Psoas muscle (tissue), 8 donors: ENCODE measurements at places on chromosomes 7 and 10. TPM values are rescaled to one million over a fixed set of nuclear protein-coding genes. Genes with fewer than 3 reads are reported as not detected.
A peak's percentile ranks its signal among the peaks of the same experiment; 100 is the strongest.

DNA sequence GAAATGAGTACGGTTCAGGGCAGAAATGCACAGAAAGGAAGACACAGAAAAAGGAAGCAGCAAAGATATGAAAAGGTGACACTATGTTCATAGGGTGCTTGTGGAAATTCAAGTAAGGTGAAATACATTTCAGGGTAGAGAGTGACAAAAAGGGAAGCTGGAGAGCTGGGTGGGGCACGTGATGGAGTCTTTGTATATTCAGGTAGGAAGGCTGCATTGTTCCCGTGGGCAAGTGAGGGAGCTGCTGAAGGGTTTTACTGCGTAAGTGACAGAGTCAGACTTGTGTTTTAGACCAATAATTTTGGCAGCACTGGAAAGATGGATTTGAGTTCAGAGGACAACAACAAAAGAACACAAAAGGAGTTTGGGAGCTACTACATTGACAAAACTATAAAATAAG, 35.3 kb upstream of the ANK3 start:
- no peak for DNase-seq

DNA sequence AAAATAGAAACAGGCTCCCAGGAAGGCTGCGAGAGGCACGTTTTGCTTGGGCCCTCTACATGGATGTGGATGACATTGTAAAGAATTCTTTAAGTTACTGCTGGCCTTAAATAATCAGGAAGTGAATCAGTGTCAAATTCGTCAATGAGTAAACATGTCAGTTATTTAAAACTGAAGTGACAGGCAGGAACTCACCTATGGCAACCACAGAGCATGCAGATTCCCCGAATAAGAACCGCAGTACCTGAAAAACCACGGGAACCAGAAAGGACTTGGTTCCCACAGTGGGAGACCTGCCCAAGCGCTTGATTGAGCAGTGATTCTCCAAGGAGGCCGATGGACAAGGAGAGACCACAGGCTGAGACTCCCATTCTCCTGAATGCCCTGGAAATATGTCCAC, 351.2 kb upstream of the AKR1E2 start:
- no peak for DNase-seq

- DNase-seq = peak; percentile 50
Observed at GRCh38 chr7:16753932-16754855, 639 bp downstream of the TSPAN13 start.

DNA sequence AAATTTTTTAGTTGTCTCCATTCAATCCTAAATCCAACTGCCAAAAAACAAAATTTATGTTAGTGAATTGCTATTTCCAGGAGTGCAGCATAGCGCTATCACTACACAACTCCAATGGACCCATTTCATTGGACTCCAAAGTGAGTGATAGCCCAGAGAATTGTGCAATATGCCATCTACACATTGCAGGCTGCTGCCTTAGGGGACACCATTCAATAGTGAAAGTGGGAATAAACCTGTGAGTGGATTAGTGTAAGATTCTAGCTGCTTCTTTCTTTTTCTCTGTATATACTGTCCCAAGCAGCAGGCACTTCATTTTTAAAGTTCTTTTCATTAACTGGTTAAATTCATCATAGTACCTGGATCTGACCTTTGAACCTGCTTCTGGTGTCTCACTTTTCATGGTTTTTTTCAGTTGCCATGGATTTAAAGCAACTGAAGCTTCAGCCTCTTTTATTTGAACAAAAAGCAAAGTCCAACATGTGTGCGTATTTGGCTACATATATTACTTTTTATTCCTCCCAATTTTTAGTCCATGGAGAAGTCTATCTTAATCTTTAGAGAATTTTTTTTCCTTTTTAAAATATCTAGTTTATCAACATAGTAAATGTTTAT, 97.3 kb downstream of the DGKB start:
- no peak for DNase-seq

GRCh38 chr10:77456414-77456813, 181.2 kb downstream of the KCNMA1 start:
- no peak for DNase-seq

DNA sequence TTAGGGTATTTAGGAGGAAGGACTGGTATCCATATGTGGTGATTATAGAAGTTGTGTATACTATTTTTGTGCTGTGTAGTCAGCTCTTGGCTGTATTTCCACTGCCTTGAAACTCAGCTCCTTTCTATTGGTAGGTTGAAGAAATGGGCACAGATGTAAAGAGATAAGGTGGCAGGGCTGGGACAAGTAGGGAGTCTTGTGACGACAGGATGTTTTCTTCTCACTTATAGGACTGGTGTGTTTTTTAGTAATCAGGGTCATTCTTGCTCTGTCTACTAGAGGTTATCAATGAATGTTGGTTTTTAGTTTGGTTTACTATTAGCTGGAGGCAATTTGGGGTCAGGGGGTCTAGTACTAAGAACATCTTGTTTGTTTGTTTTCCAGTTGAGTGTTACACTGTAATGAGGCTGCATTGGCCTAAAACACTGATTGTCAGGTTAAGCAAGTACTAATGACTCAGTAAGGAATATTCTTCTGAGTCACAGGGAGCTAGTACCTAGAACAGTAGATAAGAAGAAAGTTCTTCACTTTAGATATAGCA, 11.8 kb downstream of the UBN2 start:
- no peak for DNase-seq

DNA sequence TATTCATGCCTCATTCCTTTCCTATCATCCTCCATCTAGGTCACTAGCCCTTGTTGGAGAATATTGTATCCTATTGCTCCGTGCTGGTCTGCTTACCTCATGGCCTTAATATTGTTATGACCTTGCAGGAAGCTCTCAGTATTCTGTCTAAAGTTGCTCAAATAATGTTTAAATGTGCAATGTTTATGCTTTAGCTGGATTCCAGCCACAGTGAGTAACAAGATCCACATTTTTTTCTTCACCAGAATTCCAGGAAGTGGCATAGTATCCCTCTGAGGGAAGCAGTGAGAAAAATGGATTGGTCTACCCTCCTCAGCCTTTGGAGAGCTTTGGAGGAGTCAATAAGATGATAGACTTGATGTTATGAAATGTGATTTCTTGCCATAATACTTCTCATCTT, 402.6 kb downstream of the NRG3 start:
- DNase-seq = no peak

DNA sequence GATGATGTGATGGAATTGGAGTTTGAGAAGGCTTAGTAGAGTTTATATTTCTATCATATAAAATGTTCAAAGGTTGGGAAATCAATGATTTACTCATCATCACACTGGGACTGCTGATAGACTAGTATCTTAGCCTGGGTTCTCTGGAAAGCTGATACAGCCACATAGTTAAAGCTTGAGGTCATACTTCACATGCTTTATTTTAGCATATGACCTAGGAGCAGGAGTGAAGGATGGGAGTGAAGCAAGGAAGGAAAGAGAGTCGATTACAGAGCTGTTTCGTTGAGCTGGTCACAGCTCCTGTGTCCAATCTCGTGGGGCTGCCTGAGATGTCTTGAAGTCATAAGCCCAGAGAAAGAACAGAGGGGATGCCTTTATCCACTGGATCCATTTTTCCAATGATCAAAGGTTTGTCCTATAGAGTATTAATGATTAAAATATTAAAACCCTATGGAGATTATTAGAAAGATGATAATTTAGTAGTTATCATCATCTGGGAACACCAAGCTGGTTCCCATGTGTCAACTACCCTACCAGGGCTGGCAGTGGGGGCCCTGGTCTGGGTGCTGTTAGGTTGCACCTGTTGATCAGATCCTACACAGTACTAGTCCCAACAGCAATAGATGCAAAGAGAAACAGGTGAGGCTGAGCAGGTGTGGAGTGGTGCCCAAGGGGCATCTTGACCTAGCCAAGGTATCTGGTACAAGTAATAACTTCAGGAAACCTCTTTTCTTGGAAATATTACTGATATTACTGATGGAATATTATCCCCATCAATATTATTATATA, 77.8 kb downstream of the BAMBI start:
- DNase-seq = no peak

DNA sequence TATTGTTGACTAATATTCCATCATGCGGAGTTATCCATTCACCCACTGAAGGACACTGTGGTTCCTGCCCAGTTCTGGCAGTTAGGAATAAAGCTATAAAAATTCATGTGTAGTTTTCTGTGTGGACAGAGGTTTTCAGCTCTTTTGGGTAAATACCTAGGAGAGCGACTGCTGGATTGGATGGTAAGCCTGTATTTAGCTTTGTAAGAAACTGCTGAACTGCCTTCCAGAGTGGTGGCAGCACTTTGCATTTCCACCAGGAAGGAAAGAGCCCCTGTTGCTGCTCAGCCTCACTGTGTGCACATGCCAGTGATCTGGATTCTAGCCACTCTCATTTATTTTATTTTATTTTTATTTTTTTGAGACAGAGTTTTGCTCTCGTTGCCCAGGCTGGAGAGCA, 14.2 kb downstream of the ZNF775 start:
- DNase-seq = no peak

DNA sequence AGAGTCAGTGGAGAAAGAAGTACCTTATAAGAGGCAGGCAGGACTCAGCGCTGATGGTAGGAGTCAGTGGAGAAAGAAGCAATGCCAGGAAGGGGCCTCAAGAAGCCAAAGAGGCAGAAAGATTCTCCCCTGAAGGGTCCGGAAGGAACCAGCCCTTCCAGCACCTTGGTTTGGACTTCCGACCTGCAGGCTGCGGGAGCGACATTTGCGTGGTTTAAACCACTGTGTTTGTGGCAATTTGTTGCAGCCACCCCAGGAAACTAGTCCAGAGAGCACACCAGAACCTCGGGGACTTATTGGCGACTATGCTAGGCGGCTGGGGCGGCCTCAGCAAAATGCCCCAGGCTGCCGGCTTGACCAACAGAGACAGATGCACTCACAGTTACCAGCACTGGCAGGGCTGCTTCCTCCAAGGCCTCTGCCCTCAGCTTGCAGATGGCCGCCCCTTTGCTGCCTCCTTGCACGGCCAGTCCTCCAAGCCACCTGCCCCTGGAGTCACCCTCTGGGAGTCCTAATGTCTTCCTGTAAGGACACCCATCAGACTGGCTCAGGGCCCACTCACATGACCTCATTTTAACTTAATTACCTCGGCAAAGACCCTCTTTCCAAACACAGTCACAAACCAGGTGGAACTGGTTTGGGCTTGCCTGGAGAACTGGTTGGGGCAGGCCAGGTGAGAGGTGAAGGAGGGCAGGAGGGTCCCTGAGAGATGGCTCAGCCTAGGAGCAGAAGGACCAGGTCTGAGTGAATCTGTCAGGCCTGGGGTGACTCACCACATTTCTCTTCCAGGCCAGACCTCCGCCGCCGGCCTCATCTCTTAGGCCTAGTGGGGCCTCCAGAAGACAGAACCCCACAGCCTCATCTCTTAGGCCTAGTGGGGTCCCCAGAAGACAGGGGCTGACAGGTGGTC, 26.1 kb downstream of the CALML3 start:
- peak; percentile 7 for DNase-seq

GRCh38 chr10:31090894-31091607, 59.4 kb upstream of the ZNF438 start:
- DNase-seq = no peak

DNA sequence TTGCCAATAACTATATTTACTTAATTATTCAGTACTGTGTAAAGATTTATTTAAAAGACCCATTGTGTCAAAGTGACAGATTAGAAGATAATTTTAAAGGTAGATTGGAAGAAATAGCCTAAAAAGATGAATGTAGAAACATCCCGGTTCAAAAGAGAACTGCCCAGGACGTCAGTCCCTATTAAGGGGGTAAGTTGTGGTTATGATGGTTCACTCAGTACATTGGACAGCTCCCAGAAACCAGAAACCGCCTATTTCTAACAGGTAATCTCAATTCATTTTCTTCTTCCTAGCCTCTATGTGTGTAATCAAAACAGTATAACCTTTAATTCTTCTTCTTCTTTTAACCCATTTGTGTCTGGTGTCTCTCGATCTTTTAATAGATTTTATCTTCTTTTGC, 1.5 kb upstream of the FERD3L start:
- DNase-seq = no peak

DNA sequence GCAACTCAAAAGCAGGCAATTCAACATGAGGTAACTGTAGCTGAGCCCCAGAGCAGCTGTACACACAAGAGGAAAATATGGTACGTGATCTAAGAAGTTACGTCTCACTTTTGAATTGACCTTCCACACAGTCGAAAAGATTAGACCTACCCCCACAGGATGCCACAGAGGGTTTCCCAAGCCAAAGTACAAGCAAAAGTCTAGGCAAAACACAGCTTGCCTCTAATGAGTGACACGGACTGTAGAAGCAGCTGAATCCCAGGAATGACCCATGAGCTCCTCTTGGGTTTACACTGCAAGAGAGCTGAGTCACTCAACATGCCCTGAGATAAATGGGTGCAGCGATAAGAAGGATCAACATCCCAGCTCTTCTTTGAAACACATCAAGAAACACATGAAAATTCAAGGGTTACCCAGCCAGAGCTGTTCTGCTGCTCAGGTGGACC, 9.8 kb downstream of the CREB3L2 start:
- DNase-seq = no peak

DNA sequence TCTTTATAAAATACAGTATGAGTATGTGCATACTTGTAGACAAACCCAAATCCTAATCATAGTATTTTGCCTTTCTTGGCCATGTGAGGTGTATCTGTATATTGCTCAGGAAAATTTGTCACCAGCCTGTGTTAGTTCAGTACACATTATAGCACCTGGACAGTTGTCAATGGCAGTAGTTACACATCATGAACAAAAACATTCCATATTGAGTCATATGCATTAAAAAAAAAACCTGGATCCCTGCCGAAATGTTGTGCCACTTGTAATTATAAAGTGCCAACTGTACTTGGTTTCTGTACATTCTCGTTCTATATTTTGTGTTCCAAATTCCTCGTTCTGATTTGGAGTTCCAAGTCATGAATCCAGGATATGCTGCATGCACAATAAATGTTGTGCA, 410.4 kb downstream of the INHBA start:
- DNase-seq = no peak

STRIP2 gene
- 14.5 TPM for polyA plus RNA-seq

TRPV5 gene
- not detected for polyA plus RNA-seq

LRRTM3 gene
- 0.01 TPM for polyA plus RNA-seq

ITPRID1 gene
- not detected for polyA plus RNA-seq

ADAP1 gene
- polyA plus RNA-seq = 0.56 TPM

CEP41 gene
- polyA plus RNA-seq = 4.2 TPM

DPCD gene
- polyA plus RNA-seq = 15.1 TPM

ASZ1 gene
- polyA plus RNA-seq = not detected
